ENCODE measurements at places on chromosomes 4 and X.

DNA sequence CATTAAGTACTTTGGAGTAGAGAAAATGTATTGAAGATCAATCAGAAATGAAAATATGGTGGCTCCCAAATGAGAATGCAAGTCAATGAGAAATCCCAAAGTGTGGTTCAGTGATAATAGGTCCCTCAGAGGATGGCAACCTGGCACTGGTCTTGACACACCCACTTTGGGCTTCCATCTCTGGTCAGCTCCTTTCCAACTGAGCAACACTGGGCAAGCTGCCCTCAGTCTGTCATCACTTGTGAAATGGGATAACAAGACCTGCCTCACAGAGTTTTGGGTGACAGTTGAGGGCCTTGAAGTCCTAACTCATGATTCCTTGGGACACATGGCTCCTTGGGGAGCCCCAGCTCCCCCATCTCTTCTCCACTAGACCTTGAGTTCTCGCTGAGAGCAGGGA is 29.0 kb upstream of the MAMLD1 start:
- no peak for DNase-seq

DNA sequence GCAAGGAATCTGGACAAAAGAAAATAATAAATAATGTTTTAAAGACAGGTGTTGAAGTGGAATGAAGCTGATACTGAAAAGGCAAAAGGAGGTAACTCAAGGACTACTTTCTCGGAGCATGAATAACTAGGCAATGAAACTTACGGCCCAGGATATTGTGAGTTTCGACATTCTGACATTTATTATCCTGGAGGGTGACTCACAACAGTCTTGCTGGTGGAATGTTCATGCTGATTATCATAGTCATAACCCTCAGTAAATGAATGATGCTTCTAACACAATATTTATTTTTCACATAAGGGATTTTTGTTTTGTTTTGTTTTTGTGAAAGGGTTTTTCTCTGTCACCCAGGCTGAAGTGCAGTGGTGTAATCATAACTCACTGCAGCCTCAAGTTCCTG is 147.0 kb upstream of the HPGD start:
- DNase-seq: no peak

- no peak for DNase-seq
These were observed 51.7 kb upstream of the ATP8A1 start for GRCh38 chr4:42708625-42709024.

- DNase-seq: no peak
These were observed 295.0 kb upstream of the NR3C2 start for GRCh38 chr4:148737061-148737770.
